ENCODE measurements at places on chromosomes 7 and 10. TPM values are rescaled to one million over a fixed set of nuclear protein-coding genes. Genes with fewer than 3 reads are reported as not detected.

The SMKR1 gene
- 0.25 TPM for total RNA-seq

The SPAM1 gene
- total RNA-seq, result not detected

The TMEM176B gene
- total RNA-seq, result 0.27 TPM

The BLNK gene
- 0.10 TPM for total RNA-seq
